Pancreas (tissue), 10 donors: ENCODE measurements at places on chromosomes 13 and 19.

- no peak for DNase-seq
Measured at GRCh38 chr19:2512523-2513431, 36.9 kb downstream of the GADD45B start.

- peak; percentile 84 for DNase-seq
Measured at GRCh38 chr19:45075301-45076028, 813 bp downstream of the ZNF296 start.

DNA sequence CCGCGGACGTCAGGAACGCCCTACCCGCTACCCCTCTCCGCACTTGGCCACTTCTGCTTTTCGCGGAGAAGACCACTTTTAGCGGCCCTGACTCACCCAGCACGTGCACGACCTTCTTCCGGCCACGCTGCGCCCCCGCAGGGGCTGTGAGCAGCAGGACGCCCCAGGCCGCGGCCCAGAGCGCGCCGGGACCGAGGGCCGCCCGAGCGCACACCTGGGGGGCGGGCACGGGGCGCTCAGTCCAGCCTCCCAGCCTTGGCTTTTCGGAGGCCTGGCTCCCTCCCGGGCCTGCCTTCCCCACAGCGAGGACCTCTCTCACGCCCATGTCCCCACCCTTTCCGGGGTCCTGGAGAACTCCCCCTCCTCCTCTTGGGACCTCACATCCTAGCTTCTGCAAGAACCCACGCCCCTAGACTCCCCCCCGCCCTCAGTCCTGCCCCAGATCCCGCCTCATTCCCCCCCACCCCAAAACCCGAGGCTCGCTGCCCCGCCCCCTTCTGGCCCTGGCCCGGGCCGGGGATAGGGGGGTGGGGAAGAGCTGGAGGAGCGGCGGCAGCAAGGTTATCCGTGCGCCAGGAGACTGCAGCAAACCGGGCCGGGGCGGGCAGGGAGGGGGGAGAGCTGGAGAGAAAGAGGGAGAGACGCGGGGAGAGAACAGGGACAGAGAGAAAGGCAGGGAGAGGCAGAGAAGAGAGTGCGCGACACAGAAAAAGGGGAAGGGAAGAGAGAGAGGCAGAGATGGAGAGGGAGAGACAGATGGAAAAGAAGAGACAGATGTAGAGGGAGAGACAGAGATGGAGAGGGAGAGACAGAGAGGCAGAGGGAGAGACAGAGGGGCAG, 11.5 kb downstream of the TM6SF2 start:
- DNase-seq = no peak

- DNase-seq = no peak
Measured at GRCh38 chr19:2992958-2993357, 15.6 kb downstream of the TLE6 start.

DNA sequence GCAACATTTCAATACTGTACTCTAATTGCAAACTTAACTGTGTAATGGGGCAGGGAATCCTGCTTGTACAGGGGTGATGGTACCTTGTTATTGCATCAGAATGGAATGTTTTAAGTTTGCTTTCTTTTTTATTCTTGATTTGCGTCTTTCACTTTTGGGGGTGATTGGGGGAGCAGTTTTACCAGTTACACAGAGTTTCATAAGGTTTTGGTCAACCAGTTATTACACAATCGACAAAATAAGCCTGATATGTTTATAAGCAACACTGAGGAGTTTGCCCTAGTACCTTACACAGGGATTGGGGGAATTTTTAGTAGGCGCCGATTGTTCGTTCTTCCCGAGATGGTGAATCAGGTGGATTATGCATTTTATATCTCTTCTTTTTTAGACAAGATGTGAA, 2.7 kb downstream of the KLF5 start:
- no peak for DNase-seq

DNA sequence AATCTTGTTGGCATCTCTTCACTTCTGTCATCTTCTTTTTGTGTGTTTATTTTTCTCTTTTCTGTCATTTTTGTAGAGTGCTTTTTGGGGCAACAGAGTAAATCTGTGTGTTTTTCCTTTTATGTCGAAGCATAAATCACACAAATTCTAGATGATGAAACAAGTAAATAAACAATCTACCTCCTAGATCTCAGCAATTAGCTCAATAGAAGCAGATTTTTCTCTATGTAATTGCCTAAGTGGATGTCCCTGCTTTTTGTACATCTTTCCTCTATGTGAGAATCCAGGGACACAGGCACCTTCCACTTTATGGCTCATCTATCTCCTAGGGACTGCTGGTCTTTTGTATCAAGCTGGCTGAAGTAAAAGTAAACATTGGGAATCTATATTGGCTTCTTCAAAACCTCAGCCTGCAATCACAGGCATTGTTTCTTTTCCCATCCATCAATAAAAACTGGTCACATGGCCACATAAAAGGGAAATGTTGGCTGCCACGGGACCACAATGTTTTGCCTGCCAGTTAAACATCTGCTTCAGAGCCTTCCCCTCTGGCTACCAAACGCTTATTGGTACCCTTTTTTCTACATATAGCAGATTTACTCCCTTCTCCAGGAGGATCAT, 323.8 kb downstream of the LMO7 start:
- no peak for DNase-seq

GRCh38 chr13:60407095-60407494, 10.1 kb downstream of the TDRD3 start:
- no peak for DNase-seq
